ENCODE measurements at places on chromosomes 13 and 19.

DNA sequence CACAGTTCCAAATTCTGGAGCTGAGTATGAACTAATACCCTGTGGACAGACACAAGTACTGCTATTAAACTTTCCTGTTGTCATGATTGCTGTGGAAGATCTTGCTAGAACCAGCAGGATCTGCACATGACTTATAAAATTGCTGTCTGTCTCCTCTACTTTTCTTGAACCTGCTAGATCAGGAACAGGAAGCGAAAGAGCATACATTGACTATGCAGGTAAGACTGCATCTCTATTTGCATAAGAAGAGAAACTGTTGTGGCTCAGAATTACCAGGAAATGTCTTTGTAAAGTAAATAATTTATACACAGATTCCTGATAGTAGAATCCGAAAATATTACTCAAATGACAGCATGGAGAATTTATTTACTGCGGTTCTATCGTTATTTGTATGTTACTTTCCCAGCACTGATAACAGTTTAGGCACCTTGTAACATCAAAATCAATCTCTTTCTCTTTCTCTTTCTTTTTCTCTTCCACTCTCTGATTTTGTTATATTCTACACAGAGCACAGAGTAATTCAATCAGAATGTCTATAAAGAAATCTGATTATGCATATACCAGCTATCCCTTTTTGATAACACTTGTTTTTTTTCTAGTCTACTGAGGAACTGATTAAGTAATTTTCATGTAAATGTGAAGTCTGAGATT, 226.5 kb downstream of the MYO16 start:
- DNase-seq = no peak

DNA sequence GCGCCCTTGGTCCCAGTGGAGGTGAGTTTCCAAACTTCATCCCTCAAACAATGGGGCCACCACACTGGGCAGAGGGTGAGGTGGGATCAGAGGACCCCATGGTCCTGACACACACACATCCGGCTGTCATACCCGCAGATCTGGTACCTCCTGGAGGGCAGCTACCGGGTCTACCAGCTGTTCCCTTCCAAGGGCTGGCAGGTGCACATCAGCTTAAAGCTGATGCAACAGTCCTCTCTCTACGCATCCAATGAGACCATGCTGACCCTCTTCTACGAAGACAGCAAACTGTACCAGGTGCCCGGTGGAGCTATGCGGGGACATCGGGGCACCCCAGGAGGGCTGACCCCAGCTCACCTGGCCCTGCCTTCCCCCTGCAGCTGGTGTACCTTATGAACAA, 14.0 kb upstream of the PSMD8 start:
- no peak for DNase-seq

- DNase-seq = no peak
Observed at GRCh38 chr13:22200440-22200839, 529.6 kb downstream of the FGF9 start.

GRCh38 chr19:17125728-17126677, 50.4 kb downstream of the MYO9B start:
- no peak for DNase-seq

- DNase-seq = no peak
Observed at GRCh38 chr13:30266756-30267155, 40.6 kb downstream of the KATNAL1 start.

GRCh38 chr13:29566206-29566605, 29.3 kb downstream of the SLC7A1 start:
- DNase-seq = no peak

DNA sequence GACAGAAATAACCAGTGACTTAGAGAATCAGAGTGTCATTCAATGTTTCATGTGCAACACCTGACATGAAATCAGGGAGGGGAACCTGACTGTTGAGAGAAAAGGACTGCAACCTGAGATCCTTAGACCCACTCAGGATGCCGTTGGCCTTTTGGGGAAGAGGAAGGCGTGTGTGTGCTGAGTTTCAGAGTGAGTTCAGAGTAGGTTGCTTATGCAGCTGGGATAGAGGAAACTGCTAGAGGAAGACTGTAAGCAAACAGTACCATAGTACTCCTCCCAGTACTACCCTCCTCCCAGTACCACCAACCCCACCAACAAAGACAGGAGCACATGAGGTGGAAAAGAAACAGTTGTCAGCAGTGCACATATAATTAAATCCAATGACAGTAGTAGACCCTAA, 63.7 kb downstream of the KL start:
- DNase-seq = no peak

GRCh38 chr19:36685835-36686234, 1.6 kb upstream of the ZNF567 start:
- DNase-seq = no peak

DNA sequence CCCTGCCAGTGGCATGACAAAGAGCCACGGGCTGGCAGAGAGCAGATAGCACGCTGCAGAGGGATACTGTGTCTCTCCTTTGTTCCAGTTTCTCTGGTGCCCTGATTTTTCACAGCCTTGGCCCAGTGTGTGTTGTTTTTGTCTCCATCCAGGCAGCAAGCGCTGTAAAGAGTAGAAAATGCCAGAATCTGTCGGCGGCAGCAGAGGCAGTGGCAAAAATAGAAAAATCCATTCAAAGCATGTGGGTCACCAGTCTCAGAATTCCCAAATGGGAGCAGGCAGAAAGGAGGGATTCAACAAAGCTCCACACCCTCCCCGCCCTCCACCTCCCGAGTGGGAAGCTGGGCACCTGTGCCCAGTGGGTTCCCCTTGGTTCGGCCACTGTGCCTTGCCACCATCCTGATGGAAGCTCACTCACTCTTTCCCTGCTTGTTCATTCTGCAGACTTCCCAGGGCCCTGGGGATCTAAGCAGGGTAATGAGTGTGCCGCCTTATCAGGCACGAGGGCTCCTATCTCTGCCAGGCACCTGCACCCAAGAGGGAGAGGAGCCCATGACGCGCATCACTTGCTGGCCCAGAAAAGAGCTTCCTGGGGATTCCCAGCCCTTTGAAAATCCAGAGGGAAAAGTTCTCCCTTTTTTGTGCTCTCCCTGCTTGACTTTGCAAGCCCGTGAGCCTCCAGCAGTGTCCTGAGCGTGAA, 416.9 kb downstream of the IRS2 start:
- DNase-seq = no peak

DNA sequence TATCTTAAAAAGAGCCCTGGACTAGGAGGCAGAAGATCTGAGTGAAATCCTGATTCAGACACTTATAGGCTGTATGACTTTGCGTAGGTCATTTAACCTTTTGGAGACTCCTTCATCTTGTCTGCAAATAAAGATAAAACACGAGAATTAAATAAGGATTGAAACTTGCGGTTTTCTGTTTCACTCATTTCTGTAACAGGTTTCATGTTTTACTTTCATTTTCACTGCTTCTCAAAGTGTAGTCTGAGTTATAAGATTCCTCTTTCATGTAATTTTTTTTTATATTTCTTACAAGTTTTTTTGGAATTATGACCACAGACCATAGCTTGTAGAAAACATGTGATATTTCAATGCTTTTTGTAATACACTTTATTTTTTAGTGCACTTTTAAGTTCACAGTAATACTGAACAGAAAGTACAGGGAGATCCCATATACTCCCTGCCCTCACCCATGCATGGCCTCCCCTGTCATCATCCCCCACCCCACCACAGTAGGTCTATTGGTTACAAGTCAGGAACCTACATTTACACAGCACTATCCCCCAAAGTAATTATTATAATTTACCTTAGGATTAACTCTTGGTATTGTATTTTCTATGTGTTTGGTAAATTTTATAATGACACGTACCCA, 174.6 kb downstream of the ITGBL1 start:
- no peak for DNase-seq

GRCh38 chr13:31880851-31881494, 141.6 kb downstream of the RXFP2 start:
- DNase-seq = no peak

- no peak for DNase-seq
Observed at GRCh38 chr19:58511353-58512208, at the start of gene SLC27A5. SLC27A5 (minus strand) TSS chr19:58511992; CDS start chr19:58511955, 37 bp downstream.

DNA sequence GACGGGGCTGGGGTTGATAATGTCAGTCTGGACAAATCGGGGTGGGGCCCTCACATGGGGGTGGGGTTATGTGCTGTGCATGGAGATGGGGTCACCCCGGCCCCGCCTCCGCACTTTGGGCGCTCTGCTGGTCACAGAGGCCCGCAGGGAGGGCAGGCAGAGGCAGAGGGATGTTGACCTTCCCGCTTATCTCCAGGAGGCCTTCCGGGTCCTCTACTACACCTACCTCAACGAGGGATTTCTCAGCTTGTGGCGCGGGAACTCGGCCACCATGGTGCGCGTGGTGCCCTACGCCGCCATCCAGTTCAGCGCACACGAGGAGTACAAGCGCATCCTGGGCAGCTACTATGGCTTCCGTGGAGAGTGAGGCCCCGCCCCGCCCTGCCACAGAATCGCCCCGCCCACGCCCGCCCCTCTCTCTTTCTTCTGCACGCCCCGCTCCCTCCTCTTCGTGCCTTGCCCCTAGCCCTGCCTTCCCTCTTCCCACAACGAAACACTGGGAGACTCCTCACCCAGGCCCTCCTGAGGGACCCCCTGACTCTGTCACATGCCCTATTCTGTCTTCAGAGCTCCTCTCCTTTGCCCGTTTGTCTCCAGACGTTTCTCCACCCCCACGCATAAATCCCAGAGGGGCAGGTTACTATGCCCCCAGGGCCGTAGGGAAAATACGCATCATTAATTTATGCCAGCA, 32.8 kb downstream of the TMEM161A start:
- no peak for DNase-seq

DNA sequence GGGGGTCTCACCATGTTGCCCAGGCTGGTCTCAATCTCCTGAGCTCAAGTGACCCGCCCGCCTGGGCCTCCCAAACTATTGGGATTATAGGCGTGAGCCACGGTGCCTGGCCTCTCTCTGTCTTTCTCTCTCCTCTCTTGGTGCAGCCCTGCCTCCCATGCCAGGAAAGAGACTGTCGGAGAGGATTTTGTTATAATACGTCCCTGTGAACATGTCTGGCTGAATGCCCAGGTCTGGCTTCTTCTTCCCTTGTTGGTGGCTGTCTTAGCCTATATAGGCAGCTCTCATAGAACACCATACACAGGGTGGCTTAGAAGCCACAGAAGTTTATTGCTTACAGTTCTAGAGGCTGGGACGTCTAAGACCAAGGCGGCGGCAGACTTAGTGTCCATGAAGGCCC, 46.4 kb downstream of the PEX11G start:
- DNase-seq = no peak

DNA sequence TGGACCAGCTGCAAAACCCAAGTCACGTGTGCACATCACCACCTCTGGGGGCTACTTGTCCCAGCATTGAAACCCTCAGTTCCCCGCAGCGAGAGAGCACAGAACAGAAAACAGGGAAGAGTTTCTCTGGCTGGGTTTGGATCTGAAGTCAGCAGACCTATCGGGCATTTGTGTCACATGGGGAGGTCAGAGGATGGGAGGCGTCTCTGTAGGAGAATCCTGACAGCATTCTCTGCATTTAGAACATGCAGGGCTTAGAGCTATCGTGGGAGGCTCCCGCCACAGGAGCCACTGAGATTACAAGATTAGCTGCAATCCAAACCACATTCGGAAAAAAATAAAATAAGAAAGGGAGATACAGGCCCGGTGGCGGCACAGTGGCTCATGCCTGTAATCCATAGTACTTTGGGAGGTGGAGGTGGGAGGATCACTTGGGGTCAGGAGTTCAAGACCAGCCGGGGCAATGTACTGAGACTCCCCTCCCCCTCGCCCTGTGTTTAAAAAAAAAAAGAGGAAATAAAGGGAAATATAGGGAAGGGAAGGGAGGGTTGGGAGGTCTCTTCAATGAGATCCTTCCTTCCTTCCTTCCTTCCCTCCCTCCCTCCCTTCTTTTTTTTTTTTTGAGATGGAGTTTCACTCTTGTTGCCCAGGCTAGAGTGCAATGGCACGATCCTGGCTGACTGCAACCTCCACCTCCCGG, 2.9 kb upstream of the TLE6 start:
- no peak for DNase-seq

DNA sequence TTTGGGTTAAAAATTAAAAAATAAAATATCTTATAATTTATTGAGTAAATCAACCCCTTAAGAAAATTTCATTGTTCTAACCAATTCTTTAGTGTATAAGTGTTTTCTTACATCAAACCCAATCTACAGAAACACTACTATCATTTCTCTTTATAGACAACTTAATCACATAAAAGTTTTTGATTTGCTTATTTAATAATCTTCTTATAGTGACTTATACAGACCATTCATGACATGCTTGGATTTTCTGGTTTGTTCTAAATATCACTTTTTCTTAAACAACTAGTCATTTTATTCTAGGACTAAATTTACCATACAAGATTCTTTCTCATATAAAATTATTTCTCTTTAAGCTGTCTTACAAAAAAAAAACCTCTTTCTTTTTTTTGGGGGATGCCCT, 27.3 kb upstream of the ZSCAN5A start:
- no peak for DNase-seq

DNA sequence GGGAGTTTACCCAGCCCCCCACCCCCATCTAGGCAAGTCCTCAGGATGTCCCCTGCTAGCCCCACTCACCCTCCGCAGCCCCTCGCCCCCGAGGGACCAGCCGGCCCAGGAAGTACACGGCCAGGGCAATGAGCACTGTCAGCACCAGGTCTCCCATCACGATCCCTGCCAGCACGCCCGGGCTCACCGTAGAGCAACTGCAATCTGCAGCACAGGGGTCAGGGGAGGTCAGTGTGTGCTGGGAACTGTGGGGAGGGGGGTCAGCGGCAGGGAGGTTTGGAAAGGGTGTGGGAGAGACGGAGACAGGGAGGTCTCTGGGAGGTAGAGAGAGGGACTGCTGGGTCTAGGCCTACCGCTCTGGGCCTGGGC, 734 bp downstream of the TYROBP start:
- no peak for DNase-seq

DNA sequence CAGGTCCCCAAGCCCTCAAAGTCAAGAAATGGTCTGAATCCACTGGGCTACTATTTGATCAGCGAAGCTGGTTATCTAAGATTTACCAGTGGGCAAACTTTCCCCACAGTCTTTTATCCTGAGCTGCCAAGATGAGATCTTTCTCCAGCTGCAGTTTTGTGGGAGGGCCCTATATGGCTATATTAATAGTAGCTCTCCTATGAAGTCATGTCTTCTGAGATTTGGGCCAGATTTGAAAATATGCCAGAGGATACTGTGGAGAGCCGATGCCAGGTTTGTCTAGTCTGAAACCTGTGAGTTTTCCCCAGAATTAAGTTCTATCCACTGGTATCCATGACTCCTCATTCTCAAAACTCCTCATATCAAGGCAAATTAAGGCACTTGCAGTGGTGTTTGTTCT, 173.2 kb downstream of the FLT1 start:
- no peak for DNase-seq
